ENCODE measurements at places on chromosomes 1 and 21.

DNA sequence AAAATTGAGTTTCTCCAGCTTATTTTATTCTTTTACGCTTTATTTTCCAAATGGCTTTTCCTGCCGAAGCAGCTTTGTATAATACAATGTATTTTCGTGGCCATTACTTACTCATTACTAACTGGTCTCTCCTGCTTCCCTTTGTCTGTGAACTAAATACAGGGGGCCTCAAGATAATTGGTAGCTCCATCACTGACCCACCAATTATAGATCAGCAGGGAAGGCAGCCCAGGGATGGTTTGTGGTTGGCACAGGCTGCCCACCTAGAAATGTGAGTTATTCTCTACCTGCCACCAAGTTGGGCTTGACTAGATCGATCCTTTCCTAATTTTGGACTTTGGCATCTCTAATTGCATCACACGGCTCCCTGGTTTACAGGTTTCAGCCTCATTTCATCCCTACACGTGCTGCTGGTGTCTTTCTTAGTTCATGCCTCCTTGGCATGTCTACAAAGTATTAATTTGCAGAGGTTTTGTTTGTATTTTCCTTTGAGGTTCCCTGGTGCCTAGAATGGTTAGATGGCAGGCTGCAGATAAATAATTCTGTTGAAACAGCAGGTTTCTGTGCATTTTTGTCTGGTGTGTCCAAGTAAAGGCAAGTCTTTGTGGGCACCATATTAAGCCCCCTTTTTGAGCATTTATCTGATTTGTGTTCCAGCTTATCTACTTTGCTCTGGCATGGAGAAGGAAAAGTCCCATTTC lies 35.2 kb downstream of the PEX14 start:
- no peak for DNase-seq

- DNase-seq: no peak
Measured at GRCh38 chr1:180997843-180998504, 24.7 kb downstream of the STX6 start.

DNA sequence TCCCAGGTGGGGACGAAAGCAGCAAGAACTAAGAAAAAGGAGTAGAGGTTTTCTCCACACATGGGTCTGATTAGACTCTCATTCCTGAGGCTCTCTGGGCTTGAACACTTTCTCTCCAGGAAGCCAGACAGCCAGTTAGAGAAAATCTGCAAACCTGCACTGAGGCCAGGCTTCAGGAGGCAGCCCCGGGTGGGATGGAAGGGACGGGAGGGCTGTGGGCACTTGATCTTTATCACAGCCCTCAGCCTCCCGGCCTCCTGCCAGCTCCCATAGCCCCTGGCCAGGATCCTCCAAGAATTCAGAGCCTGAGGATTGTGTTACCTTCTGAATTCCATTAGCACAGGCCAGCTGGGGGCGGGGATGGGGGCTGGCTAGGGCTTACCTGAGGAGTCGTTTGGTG lies 40.1 kb downstream of the SERTAD4 start:
- no peak for DNase-seq

DNA sequence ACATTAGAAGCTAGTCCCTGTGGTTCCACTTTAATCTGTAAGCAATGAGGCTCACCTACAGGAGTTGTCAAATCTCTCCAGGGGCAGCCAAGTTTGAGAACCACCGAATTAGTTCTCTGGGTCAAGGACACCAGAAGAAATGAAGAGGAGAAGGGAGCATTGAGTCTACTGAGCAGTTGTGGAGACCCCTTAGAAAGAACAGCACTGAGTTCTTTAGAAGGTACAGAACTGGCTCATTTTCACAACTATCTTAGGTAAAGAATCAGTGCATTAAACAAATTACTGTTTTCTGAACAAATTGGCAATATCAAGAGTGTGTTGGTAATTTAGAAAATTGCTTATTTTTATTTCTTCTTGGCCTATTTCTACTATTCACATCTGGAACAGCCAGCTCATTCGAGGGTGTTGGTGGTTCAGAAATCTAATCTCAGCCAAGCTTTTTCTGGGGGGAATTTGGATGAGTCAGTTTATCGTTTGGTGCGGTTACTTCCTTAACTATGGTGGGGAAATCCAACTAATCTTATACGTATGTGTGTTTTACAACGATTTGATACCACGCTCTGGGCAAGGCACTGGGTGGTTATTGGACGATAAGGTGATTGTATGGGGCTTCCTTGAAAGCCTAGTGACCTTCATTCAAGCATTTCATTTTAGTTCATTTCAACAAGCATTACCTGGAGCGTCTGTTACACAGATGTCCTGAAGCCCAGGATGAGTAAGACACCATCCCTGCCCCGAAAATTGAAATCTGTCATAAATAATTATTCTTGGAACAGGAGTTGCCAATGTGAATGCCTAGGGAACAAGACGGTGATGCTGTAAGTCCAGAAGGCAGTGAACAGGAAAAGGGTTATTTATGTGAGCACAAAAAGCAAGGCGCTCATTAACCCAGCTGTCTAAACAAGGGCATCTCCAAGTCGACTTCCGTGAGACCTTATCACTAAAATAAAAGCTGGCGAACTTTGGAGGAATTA lies 52.0 kb upstream of the TMPRSS2 start:
- no peak for DNase-seq

GRCh38 chr1:4761324-4761723 lies 106.9 kb downstream of the AJAP1 start:
- no peak for DNase-seq

- no peak for DNase-seq
Measured at GRCh38 chr1:177209357-177209756, 38.6 kb downstream of the BRINP2 start.

GRCh38 chr21:38740090-38740489 lies 65.6 kb upstream of the ETS2 start:
- DNase-seq: no peak

DNA sequence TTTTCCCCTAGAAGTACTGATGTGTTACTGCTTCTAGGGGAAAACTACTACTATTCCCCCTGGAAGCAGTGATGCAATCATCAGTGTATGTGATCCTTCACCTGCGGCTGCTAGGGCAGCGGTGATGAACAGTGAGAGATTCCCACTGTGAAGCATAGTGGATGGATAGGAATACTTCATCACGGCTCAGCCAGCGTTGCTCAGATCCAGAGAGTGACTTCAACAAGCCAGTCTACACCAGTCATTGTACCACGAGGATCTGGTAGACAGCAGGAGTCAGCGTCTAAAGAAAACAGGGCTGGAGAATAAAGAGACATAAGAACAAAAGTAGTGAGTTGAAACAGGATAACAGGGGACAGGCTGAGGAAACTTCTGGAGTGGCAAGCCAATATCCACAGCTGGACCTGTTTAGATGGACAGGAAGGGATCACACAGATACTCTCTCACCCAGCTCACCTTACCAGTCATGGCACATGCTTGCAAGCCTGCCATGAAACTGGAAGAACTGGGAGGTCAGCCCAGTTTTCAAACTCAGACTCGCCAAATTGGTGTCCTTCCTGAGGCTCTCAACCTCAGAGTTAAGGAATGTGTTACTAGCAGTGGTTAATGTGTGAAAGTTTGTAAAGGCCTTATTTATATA lies 42.4 kb upstream of the LRRC52 start:
- no peak for DNase-seq
